Activated CD4-positive, alpha-beta T cell treated with anti-CD3 and anti-CD28 coated beads for 4 hours (primary cell): ENCODE measurements at places on chromosomes 12 and 14.

DNA sequence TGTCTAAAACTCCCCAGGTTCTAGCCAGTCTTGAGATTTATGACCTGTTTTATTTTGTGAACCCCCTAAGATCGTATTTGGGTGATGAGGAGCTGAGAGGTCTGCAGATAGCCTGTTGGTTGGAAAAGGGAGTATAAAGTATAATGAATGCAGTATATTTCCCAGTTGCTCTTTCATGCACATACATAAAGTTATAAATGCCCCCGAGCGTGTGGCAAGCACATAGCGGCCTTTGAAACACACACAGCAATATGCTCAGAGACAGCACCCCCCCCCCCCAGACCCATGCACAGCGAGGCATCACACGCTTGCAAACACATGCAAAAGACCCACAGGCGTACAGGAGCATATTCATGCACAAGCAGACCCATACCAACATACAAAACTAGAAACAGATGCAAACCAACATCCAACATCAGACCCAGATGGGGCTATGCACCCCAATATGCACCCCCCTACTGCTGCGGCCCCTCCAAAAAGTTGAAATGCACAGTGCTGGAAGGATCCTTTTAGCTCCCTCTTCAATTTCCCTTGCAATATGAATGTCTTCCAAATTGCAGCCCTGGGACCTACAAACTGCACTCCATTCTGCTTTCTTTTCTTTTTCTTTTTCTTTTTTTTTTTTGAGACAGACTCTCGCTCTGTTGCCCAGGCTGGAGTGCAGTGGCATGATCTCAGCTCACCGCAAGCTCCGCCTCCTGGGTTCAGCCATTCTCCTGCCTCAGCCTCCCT, 82.2 kb upstream of the TBX3 start:
- DNase-seq = no peak

- no peak for DNase-seq
Measured at GRCh38 chr12:6963016-6963731, 7.3 kb downstream of the PHB2 start.

- DNase-seq = no peak
Measured at GRCh38 chr12:120468325-120468820, 1.2 kb downstream of the SRSF9 start.

DNA sequence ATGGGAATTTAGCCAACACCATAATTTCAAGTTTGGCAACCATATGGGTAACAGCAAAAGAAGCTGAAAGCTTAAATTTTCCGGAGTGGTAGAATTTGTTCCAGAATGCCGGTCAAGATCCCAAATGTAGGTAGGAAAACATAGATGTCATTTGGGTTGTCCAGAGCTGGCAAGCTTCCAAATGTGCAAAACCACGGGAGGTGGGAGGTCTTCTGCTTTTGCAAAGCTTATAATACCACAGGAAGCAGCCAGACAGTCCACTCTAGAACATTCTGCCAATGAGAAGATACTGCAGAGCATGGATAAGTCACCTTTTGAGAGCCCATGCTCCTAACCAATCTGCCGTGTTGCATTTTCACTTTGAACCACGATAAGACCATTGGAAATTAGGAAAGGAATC, 26.4 kb upstream of the BATF start:
- DNase-seq = no peak

DNA sequence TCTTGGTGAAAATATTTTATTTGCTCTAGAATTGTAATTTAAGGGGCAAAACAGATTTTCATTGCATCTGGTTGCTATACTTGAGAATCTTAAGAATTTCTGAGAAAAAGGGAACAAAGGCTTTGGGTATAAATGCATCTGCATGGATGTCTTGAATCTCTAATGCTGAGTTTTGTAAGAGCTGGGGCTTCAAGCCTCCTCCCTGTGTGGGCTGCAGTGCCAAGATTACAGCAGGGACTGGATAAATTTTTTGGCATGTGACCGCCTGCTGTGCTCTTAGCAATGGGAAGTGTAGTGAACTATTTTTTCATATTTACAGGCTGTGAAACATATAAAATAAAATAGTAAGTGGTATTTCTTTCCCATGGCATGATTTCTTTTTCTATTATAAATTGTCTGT, 70.0 kb downstream of the SLC38A6 start:
- DNase-seq = no peak

DNA sequence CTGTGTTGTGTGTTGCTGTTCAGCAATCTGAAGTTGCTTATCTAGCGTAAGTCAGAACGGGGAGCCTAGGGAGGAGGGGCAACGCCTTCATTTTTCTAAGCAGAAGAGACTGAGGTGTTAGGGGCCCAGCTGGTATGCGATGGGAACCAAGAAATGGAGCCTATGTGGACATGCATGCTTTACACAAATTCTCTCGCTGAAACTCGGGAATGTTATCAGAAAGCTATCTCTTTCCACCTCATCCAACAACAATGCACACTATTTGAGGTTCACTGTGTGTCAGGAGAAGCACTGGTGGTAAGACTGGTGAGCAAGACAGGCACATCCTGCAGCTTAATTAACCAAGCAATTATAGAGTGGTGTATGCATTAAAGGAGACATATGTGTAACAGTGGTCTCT, 89.7 kb downstream of the NRXN3 start:
- no peak for DNase-seq

GRCh38 chr12:112013601-112014402, 576 bp downstream of the ERP29 start:
- peak; percentile 71 for DNase-seq

- DNase-seq = no peak
Measured at GRCh38 chr14:88043529-88044443, 38.9 kb downstream of the GPR65 start.

DNA sequence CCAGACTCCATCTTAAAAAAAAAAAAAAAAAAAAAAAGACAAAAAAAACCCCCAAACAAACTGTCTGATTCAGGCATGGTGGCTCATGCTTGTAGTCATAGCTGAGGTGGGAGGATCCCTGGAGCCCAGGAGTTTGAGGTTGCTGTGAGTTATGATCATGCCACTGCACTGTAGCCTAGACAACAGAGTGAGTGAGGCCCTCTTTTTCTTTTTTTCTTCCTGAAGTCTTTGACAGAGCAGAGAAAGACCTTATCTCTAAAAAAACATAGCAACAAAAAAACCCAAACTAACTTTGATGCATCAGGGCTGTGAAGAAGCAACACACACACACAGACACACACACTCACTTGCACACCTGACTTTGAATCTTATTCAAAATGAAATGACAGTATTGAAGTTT, 7.7 kb upstream of the AMN1 start:
- DNase-seq = peak; percentile 70

DNA sequence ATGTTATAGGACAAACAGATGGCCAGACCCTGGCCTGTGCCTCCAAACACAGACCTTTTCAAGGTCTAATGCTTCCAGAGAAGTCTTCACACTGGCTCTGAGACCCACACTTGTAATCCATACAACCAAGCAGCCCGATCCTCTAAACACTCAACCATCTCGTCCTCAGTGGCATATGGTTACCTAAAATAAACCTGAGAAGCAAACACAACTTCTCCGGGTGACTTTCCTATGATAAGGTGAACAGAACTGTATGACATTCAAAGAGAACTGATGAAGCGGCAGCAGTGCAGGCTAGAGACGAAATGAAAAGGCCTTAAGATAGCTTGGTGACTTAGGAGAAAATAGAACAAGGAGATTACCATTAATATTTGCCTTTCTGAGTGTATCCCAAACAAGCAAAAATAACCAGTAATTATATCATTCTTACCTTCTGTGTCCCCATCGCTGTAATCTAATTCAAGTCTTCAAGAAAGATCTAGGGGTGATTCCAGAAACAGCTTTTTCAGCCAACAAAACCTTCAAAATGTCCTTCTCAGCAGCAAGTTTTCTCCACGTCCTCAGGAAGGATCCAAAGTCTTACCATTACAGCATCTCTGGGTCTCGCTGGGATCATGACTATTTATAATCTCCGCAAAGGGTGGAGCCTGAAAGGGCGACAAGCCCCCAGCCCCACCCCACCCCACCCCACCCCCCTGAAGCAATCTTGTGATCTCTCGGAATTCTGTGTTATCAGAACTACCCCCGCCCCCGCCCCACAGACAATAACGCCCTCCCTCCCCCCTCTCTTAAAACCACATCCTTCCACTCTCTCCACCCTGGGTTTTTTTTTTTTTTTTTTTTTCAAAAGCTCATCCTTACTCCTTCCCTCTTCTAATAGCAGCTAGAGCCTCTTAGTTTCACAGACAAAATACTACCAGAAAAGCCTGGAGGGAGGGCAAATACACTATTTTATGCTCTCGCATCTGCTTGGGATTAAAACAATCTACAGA, at the start of gene SLC2A3:
Gene SLC2A3, minus strand, starts transcription at position 598 of the 992 bp plus-strand sequence. Its CDS starts 153 bp downstream, at position 445.
- peak; percentile 80 for DNase-seq

DNA sequence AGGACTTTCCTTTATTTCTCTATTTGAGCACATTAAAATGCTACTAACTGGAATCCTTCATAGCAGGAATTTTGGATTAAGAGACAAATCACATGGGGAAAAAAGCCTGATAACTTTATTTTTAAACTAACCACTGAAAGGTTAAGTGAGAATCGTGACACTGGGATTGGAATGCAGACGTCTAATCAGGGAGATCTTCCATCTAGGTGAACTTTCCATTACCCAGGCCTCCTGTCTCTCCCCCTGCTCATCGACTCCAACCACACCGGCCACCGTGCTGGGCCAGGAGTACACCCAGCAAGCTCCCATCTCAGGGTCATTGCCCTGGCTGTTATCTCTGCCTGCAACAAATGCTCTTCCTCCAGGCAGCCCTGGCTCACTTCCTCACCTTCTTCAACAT, 19.0 kb downstream of the PTGER2 start:
- DNase-seq = no peak

- DNase-seq = no peak
Measured at GRCh38 chr12:116631619-116632018, 72.4 kb downstream of the MAP1LC3B2 start.

DNA sequence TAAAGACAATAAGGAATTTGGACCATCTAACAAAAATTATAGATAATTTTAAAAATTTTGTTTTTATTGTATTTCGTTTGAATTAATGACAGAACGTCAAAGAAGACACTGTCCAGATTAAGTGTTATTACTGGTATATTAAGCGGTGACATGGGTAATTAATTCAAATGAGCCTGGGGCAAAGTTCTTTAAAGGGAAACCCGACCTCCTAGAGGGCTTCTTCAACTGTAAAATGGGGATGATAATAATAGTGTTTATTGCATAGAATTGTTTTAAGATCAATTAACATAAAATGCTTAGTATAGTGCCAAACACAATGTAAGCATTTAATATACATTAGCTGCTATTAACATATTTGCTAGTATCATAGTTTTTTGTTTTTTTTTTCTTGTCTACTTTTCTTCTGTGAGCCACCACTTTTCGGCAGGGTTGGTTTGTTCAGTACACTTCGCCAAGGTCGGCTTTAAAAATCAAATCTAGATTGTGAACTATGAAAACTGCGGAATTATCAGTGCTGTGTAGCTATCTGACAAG, 514 bp upstream of the LARP4 start:
- no peak for DNase-seq

GRCh38 chr14:89814126-89814525, 140.4 kb downstream of the EFCAB11 start:
- DNase-seq = no peak

- no peak for DNase-seq
Measured at GRCh38 chr12:34219046-34219770, 196.9 kb downstream of the ALG10 start.

DNA sequence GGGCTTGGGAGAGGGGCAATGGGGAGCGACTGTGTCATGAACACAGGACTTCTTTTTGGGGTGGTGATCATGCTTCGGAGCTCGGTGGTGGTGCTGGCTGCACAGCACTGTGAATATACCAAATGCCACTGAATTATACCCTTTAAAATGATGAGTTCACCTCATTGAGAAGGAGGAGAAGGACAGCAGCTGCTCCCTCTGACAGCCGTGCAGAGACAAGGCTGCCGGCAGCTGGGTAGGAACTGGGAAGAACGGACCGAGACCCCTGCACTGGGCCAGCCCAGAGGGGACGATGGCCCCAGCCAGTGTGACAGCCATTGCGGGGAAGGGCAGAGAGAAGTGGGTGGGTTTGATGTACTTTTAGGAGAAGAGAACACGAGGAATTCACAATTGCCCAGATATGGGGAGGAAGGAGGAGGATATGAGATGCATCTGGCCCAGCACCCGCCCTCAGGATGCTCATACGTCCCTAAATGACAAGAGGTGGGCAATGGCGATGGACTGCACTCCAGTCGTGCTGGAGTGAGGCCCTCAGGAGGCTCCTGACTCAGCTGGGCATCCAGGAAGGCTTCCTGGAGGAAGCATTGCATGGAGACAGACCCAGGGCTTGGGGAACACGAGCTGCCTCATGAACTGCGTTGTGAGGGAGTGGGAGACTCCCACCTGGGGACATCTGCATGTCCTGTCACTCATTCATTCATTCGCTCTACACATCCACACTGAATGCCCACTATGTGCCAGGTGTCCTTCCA, 64.3 kb upstream of the C14orf180 start:
- DNase-seq = no peak

DNA sequence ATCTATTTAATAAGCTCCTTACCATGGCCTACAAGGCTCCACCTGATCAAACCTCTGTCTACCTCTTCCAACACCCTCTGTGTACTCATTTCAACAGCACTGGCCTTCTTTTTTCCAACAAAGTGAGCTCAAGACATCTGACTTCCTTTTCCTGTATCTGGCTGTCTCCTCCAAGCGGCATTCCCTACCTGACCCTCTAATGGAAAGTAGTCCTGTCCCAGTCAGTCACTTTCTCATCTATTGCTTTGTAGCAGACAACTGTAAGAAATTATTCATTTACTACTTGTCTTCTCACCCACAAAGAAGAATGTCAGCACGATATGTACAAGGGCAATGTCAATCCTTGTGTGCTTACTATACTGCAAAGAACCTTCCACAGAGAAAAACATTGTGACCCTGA, 149.6 kb downstream of the MED13L start:
- DNase-seq = no peak

DNA sequence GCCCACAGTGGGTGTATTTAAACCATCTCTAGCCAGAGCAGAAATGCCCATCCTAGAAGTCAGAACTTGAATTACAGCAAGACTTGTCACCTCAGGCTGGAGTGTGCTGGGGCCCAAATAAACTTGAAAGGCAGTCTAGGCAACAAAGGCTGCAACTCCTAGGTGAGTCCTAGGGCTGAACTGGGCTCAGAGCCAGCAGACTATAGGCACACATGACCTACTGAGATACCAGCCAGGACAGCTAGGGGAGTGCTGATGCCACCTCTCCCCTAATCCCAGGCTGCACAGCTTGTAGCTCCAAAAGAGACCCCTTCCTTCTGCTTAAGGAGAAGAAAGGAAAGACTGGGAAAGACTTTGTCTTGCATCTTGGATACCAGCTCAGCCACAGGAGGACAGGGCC, 106.0 kb downstream of the TXNDC16 start:
- no peak for DNase-seq

GRCh38 chr14:29806124-29806517, 121.5 kb downstream of the PRKD1 start:
- no peak for DNase-seq

- no peak for DNase-seq
Measured at GRCh38 chr12:88063375-88063774, 34.2 kb upstream of the C12orf50 start.

DNA sequence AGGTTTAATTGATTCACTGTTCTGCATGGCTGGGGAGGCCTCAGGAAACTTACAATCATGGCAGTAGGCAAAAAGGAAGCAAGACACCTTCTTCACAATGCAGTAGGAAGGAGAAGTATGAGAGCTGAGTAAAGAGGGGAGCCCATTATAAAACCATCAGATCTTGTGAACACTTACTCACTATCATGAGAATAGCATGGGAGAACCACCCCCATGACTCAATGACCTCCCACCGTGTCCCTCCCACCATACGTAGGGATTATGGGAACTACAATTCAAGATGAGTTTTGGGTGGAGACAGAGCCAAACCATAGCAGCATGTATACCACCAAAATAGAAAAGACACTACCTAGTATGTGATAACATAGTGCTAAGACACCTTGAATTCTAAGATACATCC, 2.9 kb upstream of the HMGA2 start:
- no peak for DNase-seq
